RCC 7860 (cell line): ENCODE measurements at places on chromosomes 2 and 18.

GRCh38 chr2:68203587-68203986, 45.9 kb downstream of the PNO1 start:
- no peak for DNase-seq

- DNase-seq, result peak; percentile 16
Observed at GRCh38 chr2:64792300-64792699, 138.6 kb upstream of the SERTAD2 start.

DNA sequence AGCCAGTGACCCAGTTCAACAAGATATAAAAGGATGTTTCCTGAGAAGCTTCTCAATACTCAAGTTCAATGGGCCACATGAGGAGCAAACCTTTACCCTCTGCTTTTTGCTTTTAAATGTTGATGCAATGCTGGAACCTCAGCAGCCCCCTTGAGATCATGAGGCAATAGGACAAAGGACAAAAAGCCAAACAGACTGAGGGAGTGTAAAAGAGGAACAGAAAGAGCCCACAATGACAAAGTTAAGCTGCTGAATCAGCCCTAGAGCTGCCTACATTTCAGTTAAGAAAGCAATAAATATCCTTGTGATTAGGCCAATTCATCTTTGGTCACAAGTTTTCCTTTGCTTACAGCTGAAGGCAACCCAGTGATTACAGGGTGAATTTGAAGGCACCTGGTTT, 76.9 kb downstream of the MRO start:
- DNase-seq, result no peak

- no peak for DNase-seq
Observed at GRCh38 chr2:185970148-185970852, 231.7 kb downstream of the FSIP2 start.

DNA sequence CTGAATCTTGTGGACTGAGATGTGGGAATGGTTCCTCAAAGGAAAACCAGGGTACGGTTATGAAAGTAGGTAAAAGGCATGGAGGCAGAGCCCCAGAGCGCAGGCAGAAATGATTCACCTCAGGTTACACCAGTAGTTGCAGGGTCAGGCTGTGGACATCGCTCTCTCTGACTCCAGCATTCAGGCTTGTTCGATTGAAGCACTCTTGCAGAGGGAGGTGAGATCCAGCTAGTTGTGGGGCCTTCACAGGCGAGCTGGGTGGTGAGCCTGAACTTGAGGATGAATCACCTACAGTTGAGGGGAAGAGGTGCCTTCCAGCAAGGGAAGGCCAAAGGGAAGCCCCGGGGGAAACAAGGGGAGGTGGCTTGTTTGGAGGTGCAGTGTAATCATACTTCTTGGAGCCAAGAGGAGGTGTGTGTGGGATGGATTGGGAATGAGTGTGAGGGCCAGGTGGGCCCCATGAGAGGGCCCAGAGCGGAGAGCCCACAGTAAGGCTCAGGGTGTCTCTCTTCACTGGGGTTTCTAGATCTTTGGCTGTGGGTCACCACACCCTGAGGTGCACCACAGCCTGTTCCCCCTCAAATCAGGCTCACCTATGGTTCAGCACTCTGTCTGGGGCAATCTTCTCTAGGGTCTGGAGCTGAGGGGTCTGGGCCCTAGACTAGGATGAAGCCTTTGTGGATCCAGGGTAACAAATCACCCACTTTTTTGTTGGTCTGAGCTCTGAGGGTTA, 48.5 kb upstream of the MCFD2 start:
- DNase-seq, result no peak

- no peak for DNase-seq
Observed at GRCh38 chr2:112166806-112167499, 28.8 kb downstream of the FBLN7 start.
